SJSA1 (cell line): ENCODE measurements at places on chromosomes 13 and 19.
A peak's percentile ranks its signal among the peaks of the same experiment; 100 is the strongest.

- no peak for DNase-seq
These were observed 110.3 kb upstream of the TDRD3 start for GRCh38 chr13:60286707-60287106.

DNA sequence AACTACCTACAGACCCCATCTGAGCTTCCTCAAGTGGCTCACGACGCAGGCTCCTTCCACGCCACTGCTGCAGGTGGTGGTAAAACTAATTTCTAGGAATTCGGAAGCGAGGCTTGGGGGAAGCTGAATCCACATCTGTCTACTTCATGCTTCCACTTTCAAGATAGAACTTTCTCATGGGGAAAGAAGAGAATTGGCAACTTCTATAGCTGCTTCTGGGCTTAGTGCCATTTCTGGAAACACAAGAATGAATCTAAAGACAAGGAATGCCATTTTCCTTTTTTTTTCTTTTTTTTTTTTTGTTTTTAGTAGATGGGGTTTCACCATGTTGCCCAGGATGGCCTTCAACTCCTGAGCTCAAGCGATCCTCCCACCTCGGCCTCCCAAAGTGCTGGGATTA is 2.8 kb upstream of the NLRP12 start:
- no peak for DNase-seq

DNA sequence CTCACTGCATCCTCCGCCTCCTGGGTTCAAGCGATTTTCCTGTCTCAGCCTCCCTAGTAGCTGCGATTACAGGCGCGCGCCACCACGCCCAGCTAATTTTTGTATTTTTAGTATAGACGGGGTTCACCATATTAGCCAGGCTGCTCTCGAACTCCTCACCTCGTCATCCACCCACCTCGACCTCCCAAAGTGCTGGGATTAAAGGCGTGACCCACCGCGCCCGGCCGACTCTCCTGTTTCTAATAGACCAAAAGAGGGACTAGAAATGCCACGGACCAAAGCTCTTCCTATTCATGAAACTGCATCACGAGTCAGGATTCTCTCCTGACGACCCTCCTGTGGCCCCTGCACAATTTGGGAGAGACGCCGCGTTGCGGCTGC is 563 bp downstream of the ZNF43 start:
- no peak for DNase-seq

- peak; percentile 44 for DNase-seq
These were observed 1.3 kb downstream of the TFDP1 start for GRCh38 chr13:113585896-113586295.

- no peak for DNase-seq
These were observed 833.0 kb upstream of the PCDH9 start for GRCh38 chr13:68063181-68063580.

GRCh38 chr13:42283574-42283973 is 11.6 kb downstream of the AKAP11 start:
- DNase-seq = no peak

- no peak for DNase-seq
These were observed 12.0 kb upstream of the CYP2A13 start for GRCh38 chr19:41076286-41076685.

DNA sequence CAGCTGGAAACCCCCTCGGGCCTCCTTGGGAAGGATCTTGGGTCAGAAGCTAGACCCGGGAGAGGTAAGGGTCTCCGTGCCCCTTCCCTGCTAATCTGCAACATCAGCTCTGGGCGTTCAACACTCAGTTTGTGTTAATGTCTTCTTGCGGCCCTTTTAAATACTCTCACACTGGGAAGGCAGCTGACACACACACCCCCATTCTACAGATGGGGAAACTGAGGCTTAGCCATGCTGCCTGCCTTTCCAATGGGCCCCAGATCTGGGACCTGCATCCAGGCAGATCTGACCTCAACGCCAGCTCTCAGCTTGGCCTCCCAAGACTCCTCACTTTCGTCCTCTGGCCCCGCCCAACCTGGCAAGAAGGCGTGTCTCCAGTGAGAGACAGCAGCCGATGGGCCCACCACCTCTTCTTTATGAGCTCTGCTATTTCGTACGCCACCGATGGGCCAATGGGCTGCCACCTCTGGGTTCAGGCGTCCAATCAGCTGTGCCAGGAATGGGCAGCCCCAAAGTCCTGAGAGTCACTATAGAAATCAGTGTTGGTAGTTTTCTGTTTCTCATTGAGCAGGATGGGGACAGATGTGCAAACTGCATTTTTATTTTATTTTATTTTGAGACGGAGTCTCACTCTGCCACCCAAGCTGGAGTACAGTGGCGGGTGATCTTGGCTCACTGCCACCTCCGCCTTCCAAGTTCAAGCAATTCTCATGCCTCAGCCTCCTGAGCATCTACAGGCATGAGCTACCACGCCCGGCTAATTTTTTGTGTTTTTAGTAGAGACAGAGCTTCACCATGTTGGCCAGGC is 43.8 kb downstream of the DNM2 start:
- DNase-seq = no peak

DNA sequence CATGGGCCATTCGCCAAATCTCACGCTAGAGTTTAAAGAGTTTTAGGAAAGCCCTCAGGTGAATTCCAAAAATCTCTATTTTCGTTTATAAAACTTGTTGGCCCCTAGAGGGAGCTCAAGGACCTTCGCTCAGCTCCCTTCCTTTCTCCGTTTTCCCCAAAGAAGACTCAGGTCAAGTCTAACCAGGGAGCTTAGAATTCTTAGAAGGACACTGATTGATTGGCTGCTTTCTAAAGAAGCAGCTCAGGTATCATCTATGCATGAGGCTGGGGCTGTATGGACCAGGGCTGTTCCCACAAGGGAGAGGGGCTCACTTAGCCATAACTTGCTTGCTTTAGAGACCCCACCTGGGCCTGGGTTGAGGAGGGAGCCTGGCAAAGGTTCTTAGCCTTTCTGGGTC is 20.5 kb downstream of the DZIP1 start:
- peak; percentile 19 for DNase-seq

GRCh38 chr19:8592231-8593009 is 15.2 kb upstream of the MYO1F start:
- DNase-seq = peak; percentile 92

DNA sequence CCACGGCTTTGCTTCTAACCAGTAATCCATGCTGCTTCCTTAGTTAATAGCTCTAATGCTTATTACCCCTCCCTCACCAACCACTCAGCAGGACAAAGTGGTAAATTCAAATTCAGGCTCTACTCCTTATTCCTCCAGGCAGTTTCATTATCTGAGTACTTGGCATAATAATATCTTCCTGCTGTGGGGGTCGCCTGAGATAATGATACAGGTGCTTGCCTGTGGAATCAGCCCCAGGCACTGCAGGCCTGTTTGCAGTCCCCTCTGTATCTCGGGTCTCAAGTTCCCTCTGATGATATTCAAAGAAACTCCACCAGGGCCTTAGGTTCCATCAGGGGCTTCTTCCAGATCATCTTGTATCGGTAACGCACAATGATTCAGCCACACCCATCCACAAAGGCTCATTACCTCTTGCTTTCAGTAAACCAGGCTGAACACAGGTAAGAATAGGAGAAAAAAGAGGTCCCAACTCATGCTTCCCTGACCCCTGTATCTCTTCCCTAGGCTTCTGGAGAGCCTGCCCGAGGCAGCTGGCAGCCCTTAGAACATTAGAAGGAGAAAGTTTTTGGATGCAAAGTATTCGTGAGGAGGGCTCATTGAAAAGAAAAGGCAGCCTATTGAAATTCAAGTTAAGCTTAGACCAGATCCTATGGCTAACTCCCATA is 14.3 kb upstream of the FOXO1 start:
- no peak for DNase-seq

- no peak for DNase-seq
These were observed 37.5 kb upstream of the XPO4 start for GRCh38 chr13:20940083-20940482.

GRCh38 chr19:2014131-2014571 is 1.4 kb downstream of the BTBD2 start:
- DNase-seq = no peak

DNA sequence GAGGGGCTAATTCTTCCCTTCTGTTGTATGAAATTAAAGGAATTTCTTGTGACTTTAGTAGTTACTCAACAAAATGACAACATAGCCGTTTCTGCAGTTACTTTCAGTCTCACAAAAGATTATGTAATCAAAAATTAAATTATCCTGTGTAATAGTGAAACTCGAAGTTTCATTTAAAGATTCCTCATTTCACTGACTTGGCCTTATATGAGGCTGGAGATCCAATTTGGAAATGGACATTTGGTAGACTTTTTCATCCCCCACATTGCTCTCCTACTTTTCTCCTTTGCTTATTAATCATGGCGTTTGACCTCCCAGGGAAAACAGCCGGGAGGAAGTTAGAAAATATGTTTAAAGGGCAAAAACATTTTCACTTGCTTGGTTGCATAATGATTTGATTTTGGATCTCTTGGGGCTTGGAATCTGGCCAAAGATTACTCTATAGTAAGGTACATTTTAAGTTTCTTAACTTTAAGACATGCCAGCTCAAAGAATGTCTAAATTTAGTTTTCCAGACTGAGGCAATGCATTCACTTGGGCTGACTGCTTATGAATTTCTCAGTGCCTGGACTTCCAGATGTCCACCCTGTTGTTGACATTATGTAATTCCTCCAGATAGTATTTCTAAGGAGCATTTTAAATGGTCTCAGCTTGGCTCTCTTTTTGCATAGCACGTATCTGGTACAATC is 1364.9 kb upstream of the MIR17HG start:
- no peak for DNase-seq

- peak; percentile 95 for DNase-seq
These were observed 27.7 kb downstream of the GADD45B start for GRCh38 chr19:2503521-2504109.

- no peak for DNase-seq
These were observed 161.6 kb downstream of the RNF17 start for GRCh38 chr13:24925318-24926231.

- DNase-seq = no peak
These were observed 45.5 kb downstream of the COL4A1 start for GRCh38 chr13:110261166-110262081.

DNA sequence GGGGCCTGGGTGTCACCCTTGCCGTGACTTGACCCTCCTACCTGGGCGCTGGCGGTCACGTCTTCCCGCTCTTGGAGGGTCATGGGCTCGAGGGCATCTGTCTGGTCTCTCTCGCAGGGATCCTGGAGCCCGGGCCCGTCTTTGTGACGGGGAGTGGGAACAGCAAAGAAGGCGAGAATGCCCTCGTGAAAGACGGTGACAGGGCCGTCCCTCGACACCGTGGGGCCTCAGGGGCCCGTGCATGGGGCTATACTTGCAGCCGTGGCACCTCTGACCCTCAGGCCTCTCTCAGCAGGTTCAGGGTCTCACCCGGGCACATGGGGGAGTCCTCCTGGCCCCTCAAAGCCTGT is 20.9 kb upstream of the MATK start:
- DNase-seq = no peak

DNA sequence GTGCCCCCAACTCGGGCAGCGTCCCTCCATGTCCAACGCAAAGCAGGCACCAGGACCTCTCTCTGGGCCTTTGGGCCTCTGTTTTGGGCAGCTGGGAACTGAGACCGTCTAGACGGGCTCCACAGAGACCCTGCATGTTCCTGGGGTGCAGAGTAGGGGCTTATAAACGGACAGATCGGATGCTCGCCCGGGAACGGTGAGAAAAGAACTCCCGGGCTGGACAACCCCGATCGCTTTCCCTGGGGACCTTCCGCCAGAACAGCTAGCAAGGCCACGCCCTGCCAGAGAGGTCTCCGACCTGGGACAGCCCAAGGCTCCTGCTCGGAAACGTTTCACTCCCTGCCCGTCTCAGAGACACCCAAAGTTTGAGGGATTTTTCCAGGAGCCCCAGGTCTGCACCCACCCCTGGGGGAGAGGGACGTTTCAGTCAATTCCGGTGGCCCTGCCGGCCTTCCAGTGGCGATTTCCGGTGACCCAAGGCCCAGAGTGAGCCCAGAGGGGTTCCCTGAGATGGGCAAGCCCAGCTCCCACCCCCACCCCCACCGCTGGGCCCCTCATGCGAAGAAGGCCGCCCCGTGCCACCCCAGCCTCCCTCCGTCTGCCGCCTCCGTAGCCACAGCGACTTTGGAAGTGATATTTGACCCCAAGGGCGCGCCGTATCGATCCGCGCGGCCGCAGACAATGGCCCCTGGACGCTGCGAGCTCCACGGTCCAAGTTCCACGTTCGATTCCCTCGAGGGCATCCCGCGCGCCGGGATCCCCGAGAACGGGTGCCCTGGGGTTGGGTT is 1.7 kb downstream of the NR2F6 start:
- DNase-seq = no peak

DNA sequence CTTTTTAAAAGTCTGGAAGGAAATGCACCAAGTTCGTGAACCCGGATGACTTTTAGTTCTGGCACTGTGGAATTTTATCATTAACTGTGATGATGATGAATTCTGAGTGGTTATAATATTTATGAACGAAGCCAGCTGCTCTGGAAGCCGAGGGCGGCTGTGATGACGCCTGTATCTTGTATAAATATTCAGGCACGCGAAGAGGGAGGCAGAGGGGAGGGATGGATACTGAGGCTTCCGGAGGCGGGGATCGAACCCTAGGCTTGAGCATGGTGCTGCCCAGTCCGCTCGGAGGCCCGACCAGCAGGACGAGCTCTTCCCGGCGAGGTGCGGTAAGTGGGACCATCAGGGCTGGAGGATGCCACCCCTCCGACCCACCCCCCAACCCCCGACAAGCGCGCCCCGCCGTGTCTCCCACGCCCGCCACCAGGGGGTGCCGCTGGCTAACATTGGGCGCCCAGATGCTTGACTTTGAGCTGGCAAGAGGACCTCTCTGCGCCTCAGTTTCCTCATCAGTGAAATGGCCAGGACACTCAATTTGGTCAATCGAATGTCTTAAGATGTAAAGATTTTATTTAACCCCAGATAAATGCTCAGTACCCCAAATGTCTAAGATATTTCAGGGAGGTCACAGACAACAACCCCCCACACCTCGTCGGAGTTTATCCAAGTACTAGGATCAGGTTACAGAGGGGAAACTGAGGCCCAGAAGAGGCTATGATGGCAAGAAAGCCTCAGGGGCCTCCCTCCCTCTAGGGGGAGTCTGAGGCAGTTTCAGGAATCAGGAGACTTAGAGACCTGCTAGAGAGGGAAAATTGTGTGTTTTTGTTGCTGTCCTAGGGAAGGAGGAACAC is 4.5 kb upstream of the RAB3A start:
- DNase-seq = peak; percentile 42

DNA sequence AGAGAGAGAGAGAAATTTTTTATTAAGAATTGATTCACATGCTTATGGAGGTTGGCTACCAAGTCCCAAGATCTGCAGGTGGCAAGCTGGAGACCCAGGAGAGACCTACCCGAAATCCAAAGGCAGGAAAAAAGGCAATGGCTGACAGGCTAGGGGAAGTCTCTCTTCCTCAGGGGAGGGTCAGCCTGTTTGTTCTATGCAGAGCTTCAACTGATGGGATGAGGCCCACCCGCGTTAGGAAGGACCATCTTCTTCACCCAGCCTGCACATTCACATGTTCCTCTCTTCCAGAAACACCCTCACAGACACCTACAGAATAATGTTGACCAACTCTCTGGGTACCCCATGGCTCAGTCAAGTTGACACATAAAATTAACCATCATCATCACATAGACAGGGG is 65.3 kb upstream of the SERP2 start:
- DNase-seq = no peak

GRCh38 chr13:38970380-38971051 is 20.1 kb downstream of the STOML3 start:
- no peak for DNase-seq
